Activated CD4-positive, alpha-beta T cell treated with anti-CD3 and anti-CD28 coated beads, Interleukin-2, amount 10 ng/mL, durations not matched to agents 24 days and 14 days (primary cell): ENCODE measurements at places on chromosomes 7 and 10. TPM values are rescaled to one million over a fixed set of nuclear protein-coding genes. Genes with fewer than 3 reads are reported as not detected.

GRCh38 chr10:102997998-102998397 is 79.9 kb downstream of the CNNM2 start:
- peaks cover 6% of the 10 kb centered on the region for H3K4me1 ChIP-seq
- H3K27me3 ChIP-seq = peaks cover 2% of the 10 kb centered on the region
- no peak overlapping the region for H3K27ac ChIP-seq
- no peak overlapping the region for H3K4me3 ChIP-seq

DNA sequence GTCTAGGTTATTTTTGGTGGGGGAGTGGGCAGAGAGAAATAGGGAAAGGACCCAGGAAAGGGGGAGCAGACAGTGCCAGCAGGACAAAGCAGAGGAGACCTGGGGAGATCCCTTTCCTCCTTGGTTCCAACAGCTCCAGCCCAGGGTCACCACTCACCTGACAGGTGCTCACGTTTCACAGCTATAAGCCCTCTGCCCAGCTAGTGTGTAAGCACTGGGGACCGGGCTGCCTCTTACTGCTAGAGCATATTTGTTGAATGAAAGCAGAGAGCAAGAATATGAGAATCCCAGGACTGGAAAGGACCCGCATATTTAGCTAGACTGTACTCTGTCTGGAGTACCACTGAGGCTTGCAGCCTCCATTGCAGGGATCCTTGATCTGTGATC is 6.7 kb downstream of the ZCCHC24 start:
- no peak for DNase-seq
- H3K36me3 ChIP-seq = no peaks in the 10 kb centered on the region
- H3K4me3 ChIP-seq = no peak overlapping the region

DNA sequence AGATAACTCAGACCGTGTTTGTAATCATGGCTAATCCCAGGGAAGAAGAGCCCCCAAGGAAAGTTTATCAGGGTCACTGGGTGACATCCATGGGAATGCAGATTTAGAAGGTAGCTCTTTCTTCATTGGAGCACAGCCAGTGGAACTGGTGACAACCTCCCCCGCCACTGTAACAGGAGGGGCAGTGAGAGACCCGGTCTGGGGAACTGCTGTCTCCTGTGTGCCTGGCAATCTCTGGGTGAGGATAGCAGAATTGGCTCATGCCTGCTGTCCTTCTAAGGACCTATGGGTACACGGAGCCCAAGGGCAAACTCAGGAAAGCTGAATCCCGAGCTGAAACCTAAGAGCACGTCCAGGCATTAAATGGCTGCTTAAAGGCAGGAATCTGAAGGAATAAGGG is 341.6 kb downstream of the ABCA13 start:
- H3K4me1 ChIP-seq = no peaks in the 10 kb centered on the region
- no peaks in the 10 kb centered on the region for H3K36me3 ChIP-seq
- H3K27ac ChIP-seq = no peak overlapping the region
- peaks cover 2% of the 10 kb centered on the region for H3K27me3 ChIP-seq
- H3K4me3 ChIP-seq = no peak overlapping the region

- no peak overlapping the region for H3K27ac ChIP-seq
- H3K4me3 ChIP-seq = no peak overlapping the region
- no peaks in the 10 kb centered on the region for H3K27me3 ChIP-seq
- no peak for DNase-seq
- H3K4me1 ChIP-seq = peaks cover 16% of the 10 kb centered on the region
Observed at GRCh38 chr10:74910241-74910975, 84.0 kb downstream of the KAT6B start.

- no peak for DNase-seq
- H3K4me1 ChIP-seq = no peaks in the 10 kb centered on the region
- H3K4me3 ChIP-seq = no peak overlapping the region
- no peaks in the 10 kb centered on the region for H3K27me3 ChIP-seq
Observed at GRCh38 chr10:111872591-111872990, 311.0 kb downstream of the GPAM start.

DNA sequence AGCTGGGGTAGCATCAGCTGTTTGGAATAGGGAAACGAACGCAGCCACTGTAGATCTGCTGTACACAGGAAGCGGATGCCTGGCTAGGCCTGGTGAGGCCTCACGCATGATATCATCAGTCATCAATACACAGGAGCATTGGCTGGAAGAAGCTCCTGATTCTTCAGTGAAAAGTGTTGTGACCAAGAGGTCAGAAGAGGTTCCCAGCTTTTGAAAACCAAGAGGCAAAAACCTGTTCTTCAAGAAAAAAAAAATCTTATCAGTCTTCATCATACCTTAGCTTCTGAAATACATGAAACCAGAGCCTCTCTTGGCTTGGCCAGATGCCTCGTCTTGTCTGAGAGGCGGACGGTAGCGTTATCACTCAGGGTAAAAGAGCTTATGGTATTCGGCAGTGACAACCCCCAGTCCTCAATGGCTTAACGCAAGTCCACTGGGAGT is 139.3 kb upstream of the TCF7L2 start:
- DNase-seq = no peak
- H3K27me3 ChIP-seq = no peaks in the 10 kb centered on the region
- no peak overlapping the region for H3K4me3 ChIP-seq

DNA sequence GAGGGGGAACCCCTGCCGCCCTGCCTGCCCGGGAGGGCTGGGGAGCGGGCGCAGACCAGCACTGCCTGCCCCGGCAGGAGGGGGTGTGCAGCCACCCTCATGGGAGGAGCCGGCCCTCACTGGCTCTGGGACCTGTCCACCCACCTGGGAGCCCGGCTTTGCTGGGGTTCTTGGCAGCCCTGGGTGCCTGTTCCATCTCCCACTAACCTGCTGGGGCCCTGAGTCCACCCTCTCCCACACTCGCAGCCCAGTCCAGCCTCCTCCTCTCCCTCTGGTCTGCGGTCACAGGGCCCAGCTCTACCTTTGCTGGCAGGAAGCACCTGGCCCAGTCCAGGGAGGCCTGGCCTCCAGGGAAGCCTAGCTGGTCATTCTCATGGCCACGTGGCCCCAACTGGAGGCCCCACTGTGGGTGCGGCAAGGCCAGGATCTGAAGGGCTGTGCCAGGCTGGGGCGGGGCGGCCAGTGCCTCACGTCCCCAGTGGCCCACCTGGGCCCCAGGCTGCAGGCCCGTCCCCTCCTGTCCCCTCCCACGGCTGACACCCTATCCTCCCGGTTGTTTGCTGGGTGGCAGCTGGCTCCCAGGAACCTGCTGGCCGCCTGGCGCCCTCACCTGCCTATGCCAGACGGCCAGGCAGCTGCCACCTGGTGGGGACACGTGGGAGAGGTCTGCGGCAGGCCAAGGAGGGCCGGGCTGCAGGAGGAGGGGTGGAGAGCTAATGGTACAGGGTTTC is at the start of gene TMEM184A:
TSS of gene TMEM184A (minus strand) at position 393 of the 731 bp plus-strand sequence. CDS start 721 bp downstream, outside the sequence.
- peak; percentile 76 for DNase-seq
- no peaks in the 10 kb centered on the region for H3K36me3 ChIP-seq
- H3K27ac ChIP-seq = no peak within 1 kb of the TSS
- H3K27me3 ChIP-seq = no peaks in the 10 kb centered on the region
- no peaks in the 10 kb centered on the region for H3K4me1 ChIP-seq

DNA sequence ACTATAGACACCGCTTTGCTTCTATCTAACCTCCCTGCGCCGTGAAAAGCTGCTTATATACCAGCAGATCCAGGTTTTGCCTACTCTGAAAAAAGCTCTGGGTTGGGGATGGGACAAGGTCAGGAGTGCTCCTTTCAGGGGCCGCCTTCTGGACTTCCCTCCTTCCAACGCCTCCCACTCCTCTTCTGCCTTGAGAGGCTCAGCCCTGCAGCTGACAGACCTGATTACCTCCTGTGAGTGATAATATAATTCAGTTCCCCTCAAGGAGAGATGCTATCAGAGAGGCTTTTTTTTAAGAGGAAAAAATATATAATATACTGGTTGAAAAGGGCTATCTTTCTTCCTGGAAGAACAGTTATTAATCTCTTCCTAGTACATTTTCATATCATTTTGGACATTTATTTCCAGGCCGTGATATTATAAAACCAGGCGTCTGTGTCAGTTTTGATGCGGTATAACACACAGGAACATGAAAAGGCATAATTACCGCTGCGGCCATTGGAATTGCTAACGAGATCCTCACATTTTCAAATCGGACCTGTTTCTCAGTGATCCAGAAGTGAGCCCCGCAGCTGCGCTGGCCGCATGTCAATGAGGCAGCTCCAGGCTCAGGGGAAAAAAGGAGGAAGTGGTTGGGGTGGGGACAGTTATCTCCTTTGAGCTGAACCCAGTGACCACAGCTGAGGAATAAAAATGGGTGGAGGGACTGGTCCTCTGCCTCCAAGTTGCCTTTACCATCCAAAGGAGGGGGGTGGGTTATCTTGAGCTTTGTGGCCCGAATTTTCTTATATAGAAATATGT is 457.1 kb downstream of the TYW1 start:
- no peaks in the 10 kb centered on the region for H3K4me1 ChIP-seq
- no peaks in the 10 kb centered on the region for H3K27me3 ChIP-seq
- no peak for DNase-seq
- H3K36me3 ChIP-seq = no peaks in the 10 kb centered on the region

DNA sequence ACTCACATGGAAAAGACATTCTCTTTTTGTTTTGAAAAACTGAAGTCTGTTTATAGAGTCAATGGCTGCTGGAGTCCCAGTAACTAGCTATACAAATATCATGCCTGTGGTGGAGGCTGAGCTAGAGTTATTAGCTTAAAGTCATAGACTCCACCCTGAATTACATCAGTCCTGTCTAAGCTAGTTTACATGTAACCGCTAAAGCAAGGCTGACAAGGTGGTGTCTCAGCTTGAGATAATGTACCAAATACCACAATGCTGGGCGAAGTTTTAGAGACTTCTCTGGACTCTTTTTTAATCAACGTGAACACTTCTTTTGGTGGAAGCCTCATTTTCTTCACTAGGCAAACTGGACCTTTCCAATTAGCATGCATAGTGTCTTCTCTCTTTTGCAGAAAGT is 219.4 kb downstream of the ANK3 start:
- H3K4me3 ChIP-seq = no peak overlapping the region
- no peaks in the 10 kb centered on the region for H3K4me1 ChIP-seq
- H3K36me3 ChIP-seq = peaks cover 16% of the 10 kb centered on the region
- no peak overlapping the region for H3K27ac ChIP-seq
- H3K27me3 ChIP-seq = no peaks in the 10 kb centered on the region
- DNase-seq = no peak

DNA sequence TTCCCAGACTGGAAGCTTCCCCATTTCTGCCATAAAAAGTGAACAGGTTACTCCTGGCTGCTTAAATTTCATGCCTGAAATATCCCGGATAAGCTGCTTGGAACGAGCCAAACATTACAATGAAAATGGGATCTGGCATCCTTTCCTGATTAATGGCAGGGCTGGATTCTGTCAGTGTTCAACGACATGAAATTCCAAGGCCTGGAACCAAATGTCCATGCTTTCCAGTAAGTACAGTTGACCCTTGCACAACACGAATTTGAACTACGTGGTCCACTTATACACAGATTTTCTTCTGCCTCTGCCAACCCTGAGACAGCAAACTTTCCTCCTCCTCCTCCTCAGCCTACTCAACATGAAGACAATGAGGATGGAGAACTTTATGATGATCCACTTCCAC is 65.4 kb downstream of the SGMS1 start:
- no peak overlapping the region for H3K4me3 ChIP-seq
- H3K27me3 ChIP-seq = no peaks in the 10 kb centered on the region
- DNase-seq = no peak
- H3K36me3 ChIP-seq = no peaks in the 10 kb centered on the region

DNA sequence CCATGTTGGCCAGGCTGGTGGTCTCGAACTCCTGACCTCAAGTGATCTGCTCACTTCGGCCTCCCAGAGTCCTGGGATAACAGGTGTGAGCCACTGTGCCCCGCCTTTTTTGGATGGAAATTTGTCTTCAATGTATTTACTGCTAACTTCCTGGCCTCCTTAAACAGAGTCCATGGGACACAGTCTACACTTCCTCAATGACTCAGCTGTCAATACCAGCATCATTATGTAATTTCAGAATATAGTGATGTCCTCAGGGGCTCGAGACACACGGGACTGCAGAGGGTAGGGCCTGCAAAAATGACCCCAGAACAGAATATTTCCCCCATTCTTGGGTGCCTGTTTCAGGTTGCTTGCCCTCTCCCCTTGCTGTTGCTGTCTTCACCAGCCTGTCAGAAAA is 31.1 kb downstream of the CAMK2G start:
- no peaks in the 10 kb centered on the region for H3K27me3 ChIP-seq
- no peaks in the 10 kb centered on the region for H3K4me1 ChIP-seq

- H3K36me3 ChIP-seq = no peaks in the 10 kb centered on the region
- H3K4me3 ChIP-seq = no peak overlapping the region
- H3K4me1 ChIP-seq = no peaks in the 10 kb centered on the region
- peak; percentile 39 for DNase-seq
- no peak overlapping the region for H3K27ac ChIP-seq
Observed at GRCh38 chr10:48626986-48627731, 22.3 kb upstream of the ARHGAP22 start.

DNA sequence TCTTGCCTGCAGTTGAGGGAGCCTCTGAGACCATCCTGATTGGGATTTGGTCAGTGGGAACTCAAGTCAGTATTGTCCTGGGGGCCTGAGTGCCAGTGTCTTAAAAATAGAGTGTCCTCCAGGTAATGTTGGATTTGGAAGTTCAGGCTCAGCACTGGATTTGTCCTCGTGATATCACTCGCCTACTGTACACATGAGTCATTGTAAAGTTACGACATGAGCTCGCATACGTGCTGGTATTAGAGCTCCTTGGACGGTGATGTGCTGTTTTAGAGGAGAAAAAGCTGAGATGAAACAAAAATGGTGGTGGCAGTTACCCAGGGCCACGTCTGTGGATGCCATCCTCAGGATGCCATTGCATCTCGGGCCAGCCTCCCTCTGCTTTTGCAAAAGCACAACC is 78.2 kb downstream of the MGMT start:
- H3K4me1 ChIP-seq = no peaks in the 10 kb centered on the region
- no peaks in the 10 kb centered on the region for H3K36me3 ChIP-seq
- DNase-seq = no peak
- H3K27ac ChIP-seq = no peak overlapping the region
- H3K4me3 ChIP-seq = no peak overlapping the region

- peak overlapping the region; percentile 88 for H3K27ac ChIP-seq
- H3K4me1 ChIP-seq = peaks cover 13% of the 10 kb centered on the region
- H3K36me3 ChIP-seq = peaks cover 17% of the 10 kb centered on the region
- H3K27me3 ChIP-seq = no peaks in the 10 kb centered on the region
- peak overlapping the region; percentile 92 for H3K4me3 ChIP-seq
Observed at GRCh38 chr7:97871659-97872024, 566 bp downstream of the ASNS start.

GRCh38 chr7:155744971-155745683 is 67.1 kb downstream of the SHH start:
- H3K4me3 ChIP-seq = no peak overlapping the region
- H3K27me3 ChIP-seq = no peaks in the 10 kb centered on the region
- peak overlapping the region; percentile 67 for H3K27ac ChIP-seq
- peaks cover 58% of the 10 kb centered on the region for H3K4me1 ChIP-seq
- H3K36me3 ChIP-seq = peaks cover 77% of the 10 kb centered on the region

TCF7L2 gene
- total RNA-seq = 0.21 and 0.43 TPM in 2 replicates

AUTS2 gene
- total RNA-seq = 0.76 and 2.1 TPM in 2 replicates

RASA4B gene
- 27.1 and 28.6 TPM in 2 replicates for total RNA-seq

AOAH gene
- total RNA-seq = 17.6 and 17.8 TPM in 2 replicates

RPP30 gene
- total RNA-seq = 86.4 and 86.9 TPM in 2 replicates

SPDYE11 gene
- not detected in 2 replicates for total RNA-seq
